ENCODE measurements at places on chromosomes 11 and 22.

DNA sequence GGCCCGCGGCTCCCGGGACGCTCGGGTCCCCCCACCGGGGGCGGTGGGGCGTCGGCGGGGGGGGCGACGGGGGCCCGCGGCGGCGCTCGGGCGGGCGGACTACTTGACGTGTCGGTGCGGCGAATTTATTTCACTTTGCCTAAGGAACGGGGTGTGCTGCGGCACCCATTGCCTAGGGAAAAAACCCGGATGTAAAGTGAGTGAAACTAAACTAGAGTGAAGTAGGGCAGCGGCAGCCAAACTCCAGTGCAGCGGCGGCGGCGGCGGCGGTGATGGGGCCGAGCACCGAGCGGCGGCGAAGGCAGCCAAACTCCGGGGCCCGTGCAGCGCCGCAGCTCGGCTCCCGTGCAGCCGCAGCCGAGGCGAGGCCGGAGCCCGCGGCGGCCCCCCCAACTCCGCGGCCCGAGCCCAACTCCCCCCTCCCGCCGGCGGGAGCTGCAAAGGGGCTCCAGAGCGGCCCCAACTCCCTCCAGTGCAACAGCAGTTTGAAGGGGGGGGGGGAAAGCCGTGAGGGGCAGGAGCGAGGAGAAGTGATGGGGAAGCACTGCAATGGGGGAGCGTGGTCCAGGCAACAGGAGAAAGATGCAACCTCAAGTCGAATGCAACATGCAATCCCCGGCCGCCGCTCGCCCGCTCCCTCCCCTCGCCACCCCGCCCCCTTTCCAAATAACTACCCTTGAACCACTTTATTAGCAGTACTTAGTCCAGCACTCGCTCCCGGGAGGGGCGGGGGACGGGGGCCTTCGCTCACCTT, 647 bp upstream of the PHF21A start:
- peak; percentile 94 for DNase-seq

GRCh38 chr11:82936261-82936660, 34.7 kb downstream of the DDIAS start:
- DNase-seq, result peak; percentile 87

- DNase-seq, result no peak
Measured at GRCh38 chr22:49595465-49596078, 232.1 kb downstream of the BRD1 start.

- DNase-seq, result peak; percentile 36
Measured at GRCh38 chr11:18091731-18092130, 14.2 kb downstream of the SAAL1 start.

GRCh38 chr11:114125531-114125930, 66.0 kb downstream of the ZBTB16 start:
- no peak for DNase-seq

DNA sequence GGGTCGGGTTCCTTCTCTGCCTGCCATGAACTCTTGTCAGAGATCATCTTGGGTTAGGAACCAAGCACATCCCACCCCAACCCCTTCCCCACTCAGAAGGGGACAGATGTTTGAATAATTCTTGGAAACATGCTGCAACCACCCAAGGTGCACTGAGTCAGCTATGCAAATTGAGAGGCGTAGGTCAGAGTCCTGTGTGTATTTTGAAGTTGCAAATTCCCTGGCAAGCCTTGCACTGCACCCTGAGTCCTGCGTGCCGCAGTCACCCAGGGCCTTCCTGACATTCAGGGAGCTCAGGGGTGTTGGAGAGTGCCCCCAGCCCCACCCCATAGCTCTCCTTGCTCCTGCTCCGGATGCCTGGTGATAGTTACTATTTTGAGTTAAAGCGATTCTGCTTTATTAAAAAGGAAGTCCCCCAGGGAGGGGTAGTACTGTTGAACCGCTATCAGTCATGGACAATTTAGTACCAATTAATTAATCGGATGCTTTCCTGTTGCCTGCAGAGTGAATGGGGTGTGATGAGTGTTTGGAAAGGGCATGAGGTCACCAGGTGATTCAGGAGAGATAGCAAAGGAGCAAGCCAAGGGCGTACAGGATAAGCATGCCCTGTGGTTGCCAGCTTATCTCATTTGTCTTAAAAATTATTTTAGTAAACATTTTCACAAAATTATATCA, 123.7 kb downstream of the GRIK4 start:
- DNase-seq, result no peak

GRCh38 chr11:130580372-130580771, 131.9 kb downstream of the ADAMTS15 start:
- peak; percentile 91 for DNase-seq

GRCh38 chr22:21697021-21697771, 31.4 kb downstream of the PPIL2 start:
- no peak for DNase-seq

GRCh38 chr22:31083923-31084810, 3.0 kb downstream of the SMTN start:
- no peak for DNase-seq

DNA sequence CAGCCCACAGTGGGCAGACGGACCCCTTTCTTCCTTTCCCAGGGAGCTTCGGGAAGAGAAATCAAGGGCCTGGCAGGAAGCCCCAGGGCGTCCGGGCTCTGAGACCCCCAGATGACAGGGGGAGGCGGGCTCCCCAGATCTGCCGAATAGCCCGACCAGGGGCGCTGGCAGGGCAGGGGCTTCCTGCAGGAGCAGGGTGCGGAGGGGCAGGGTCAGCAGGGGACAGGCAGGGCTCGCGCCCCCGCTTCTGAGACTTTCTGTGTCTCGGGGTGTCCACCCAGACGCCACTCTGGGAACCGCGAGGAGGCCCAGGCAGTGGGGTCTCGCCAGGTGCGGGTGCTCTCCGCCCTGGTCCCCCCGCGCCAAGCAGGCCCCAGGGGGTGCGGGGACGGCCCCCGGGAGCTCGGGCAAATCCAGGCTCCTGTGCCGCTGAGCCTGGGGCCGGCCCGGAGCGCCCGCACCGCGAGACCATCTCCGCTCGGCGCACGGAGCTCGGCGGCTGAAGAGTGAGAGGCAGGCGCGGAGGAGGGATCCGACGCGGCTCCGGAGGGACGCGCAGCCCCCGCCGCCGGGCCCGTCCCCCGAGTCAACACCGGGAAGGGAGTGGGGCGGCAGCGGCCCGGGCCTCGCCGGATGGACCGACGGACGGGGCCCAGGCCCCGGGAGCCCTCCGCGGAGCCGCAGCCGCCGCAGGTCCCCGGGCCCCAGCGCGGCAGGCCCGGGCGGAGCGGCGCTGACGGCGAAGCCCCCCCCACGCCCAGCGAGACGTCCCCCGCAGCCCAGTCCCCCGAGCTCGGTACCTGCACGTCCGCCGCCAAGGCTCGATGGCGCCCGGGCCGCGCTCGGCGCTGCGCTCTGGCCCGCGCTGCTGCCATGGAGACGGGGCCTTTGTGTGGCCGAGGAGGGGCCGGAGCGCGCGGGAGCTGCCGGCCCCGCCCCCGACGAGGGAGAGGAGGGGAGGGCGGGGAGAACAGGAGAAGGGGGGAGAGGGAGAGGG, at the start of gene PLXNB2:
Gene PLXNB2 (minus strand): TSS at position 894 of the 997 bp plus-strand sequence. CDS start 17,062 bp downstream, outside the sequence.
- DNase-seq, result peak; percentile 87

GRCh38 chr22:46739094-46739870, 1.2 kb upstream of the CERK start:
- DNase-seq, result peak; percentile 64

GRCh38 chr22:17884084-17884483, 109.8 kb upstream of the BID start:
- no peak for DNase-seq

- peak; percentile 50 for DNase-seq
Measured at GRCh38 chr22:22948651-22949571, 61.3 kb downstream of the IGLL5 start.

- DNase-seq, result peak; percentile 14
Measured at GRCh38 chr22:36925388-36926290, 12.2 kb downstream of the CSF2RB start.

GRCh38 chr11:69193151-69193550, 37.4 kb downstream of the SMIM38 start:
- no peak for DNase-seq

- no peak for DNase-seq
Measured at GRCh38 chr11:36488096-36488495, 22.0 kb downstream of the TRAF6 start.

DNA sequence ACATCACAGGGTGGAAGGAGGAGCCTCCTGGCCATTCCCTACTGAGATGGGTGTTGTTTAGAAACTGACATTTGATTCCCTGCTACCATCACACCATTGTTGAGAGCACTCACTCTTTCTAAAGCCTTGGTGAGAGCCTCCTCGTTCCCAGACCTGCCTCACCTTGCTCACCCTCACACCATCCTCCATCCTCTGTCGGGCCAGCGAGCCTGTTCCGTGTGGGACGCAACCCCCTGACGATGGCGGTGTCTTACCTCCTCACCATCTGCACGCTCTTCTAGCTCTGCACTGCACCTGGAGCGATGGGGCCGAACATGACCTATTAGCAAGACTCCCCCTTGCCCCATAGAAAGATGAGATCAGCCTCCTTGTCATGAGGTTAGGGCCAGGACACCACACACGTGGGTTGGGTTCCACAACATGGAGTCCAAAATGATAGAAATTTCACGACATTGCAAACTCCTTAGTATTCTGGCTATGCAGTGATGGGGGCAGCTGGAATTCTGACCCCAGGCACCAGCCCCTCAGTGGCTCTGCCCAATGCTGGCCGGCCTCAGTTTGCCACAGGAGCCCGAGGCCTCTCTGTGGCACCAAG, 1017.9 kb downstream of the TBC1D22A start:
- DNase-seq, result no peak

- no peak for DNase-seq
Measured at GRCh38 chr11:17581732-17582053, 34.6 kb downstream of the OTOG start.

- DNase-seq, result no peak
Measured at GRCh38 chr11:71119656-71120269, 132.6 kb downstream of the SHANK2 start.

- no peak for DNase-seq
Measured at GRCh38 chr22:39612811-39613548, 42.4 kb downstream of the CACNA1I start.

DNA sequence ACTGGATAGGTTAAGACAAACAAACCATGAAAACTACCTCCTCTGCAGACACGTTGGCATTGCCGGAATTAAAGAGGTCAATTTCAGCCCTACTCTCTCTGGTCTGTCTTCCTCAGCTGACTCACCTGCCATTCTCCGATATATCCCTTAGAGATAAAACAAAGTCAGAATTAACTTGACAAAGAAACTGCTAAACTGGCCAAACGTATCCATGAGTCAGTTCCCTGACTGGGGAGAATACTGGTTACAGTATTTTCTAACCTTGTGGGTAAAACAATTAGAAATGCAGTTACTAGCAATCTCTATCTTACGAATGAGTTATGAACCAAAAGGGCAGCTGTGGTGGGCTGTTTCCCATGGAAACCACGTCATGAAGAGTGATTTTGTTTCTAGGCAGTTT, 96.2 kb downstream of the RDX start:
- DNase-seq, result peak; percentile 71

GRCh38 chr11:86514453-86514852, 139.8 kb downstream of the CCDC81 start:
- no peak for DNase-seq

GRCh38 chr11:17697175-17697949, 22.0 kb upstream of the MYOD1 start:
- DNase-seq, result no peak

DNA sequence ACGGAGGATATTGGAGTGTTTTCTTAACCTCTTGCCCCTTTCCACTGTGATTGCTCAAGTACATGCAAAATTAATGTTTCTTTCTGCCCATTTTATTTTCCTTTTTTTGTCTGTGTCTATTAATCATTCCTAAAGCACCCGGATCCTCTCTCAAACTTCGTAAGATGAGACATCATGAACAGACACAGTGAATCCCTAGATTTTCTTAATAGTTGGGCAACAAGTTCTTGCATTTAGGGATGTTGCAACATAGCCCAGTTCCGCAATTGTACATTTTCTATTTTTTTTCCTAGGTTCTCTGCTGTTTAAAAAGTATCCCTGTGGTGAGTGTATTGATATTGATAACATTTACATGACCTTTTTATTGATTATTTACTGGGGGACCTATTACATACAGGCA, 2.9 kb downstream of the FAM111A start:
- peak; percentile 76 for DNase-seq

GRCh38 chr11:7571640-7572000, 57.8 kb downstream of the PPFIBP2 start:
- DNase-seq, result peak; percentile 80

DNA sequence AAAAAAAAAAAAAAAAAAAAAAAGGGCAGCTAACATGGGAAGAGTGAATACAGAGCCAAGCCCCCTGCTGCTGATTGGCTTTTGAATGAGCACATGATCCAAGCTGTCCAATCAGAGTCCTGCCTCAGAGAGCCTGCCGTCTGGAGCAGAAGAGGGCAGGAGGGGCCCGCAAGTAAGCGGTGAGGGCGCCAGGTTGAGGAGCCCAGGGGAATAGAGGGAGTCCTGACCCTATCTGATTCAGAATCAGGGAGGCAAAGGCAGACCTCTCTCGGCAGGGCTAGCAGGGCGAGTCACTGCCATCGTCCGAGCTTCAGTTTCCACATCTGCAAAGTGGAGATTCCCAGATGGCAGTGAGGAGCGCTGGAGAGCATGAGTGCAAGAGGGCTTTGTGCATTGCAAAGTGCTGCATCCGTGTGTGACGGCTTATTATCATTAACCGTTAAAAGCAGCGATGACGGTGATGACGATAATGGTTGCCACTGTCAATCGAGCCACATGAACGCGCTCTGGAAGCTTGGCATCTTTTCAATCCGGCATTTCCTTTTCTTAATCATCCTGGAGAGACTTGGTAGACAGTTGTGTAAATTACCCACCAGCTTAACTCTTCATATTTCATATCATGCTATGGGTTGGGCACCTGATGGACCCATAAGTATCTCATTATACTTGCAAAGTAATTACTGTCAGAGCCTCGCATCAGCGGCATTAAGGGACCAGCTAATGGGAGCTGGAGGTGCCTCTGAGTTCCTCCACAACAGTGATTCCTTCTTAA, 68.6 kb upstream of the ATXN10 start:
- peak; percentile 17 for DNase-seq

DNA sequence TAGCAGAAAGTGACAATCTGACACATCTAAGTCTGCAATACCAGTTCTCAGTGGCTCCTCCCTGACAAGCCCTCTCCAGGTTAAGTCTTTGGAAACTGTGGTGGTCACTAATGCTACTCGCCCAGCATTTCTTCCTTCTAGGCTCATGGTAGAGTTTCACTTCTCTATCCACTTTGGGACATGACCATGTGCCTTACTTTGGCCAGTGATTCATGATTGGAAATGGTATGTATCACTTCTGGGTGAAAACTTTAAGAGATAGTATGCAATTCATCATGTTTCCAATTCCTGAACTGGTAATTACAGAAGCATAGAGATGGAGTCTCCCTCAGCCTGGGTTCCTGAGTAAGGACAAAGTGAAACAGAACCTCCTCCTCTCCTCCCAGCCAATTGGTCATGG, 151.5 kb upstream of the LMO1 start:
- DNase-seq, result no peak

GRCh38 chr22:27802346-27803073, 954 bp upstream of the MN1 start:
- no peak for DNase-seq

GRCh38 chr11:2990617-2991451, 1.3 kb downstream of the NAP1L4 start:
- DNase-seq, result no peak

- peak; percentile 30 for DNase-seq
Measured at GRCh38 chr11:102313238-102313940, 3.9 kb upstream of the BIRC3 start.

- no peak for DNase-seq
Measured at GRCh38 chr11:105201166-105201565, 61.6 kb upstream of the CARD18 start.

- DNase-seq, result no peak
Measured at GRCh38 chr11:10002221-10002620, 291.8 kb downstream of the SBF2 start.
